ENCODE measurements at places on chromosomes 11 and 22.

DNA sequence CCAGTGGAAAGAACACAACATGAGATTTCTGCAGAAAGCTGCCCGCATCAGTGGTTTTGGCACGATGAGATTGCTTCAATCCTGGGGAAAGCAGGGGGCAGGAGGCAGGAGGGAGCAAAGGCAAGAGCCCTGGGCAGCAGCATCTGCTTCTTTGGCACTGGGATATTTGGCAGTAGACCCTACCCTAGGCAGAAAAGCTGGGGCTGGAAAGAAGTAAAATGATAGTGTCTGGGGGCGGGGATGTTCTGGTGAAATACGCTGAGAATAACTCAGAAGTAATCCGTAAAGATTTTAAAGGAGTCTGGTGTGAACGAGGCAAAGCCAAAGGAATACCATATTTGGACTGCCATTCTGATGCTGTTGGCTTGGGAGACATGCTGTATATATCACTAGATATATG is 62.0 kb downstream of the FAM76B start:
- peak; percentile 94 for DNase-seq

DNA sequence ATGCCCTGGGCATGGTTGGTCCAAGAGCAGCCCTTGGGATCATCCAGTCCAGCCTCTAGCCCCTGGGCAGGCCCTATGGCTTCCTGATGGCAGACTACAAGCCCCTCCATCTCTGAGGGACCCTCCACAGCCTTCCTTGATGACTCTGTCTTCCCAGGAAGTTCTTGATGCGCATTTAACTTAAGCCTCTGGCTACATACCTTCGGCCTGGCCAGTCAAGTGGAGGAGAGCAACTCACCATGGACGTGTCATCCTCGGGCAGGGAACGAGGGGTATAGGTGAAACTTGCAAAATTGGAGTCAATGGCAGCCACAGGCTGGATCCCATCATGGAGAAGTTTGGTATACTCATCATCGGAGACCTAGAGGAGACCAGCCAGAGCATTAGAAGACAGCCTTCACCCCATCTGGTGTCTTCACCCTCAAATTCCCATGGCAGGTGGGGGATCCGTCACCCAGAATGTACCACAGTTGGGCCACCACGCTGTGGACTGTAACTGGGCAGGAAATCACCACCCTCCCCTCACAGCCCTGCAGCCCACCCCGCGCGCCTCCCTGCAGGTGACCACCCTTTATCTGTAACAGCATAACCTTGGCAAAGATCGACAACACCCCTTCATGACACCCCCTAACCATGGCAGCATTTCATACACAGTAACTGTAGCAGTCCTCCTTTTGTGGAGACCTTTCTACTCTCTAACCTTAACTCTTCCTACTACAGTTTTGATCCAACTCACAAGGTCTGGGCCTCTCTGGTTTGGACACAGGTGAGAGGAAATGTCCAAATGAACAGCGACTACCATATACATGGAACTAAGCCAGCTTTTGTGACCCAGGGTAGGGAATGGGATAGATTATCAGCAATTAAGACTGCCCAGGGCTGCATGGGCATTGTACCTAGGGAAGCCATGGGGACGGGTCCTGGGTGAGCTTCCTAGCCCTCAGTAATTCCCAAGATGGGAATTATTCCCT is 91.7 kb downstream of the PDE2A start:
- DNase-seq: no peak

DNA sequence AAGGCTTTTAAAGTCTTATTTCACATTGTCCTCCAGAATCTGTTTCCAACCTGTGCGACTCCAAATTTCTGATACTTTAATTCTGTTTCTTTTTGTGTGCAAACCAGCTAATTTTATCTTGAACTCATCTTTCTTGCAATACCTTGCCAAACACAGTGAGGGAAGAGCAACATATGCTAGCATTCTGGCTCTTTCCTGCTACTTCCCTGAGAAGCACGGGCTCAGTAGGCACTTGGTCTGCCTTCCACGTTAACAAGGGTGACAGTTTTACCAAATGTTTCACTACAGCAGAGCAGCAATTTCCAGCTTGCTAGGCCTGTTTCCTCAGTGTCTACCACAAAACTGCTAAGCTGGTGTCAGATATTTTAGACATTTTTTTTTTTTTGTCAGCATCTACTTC is 405.8 kb downstream of the NTM start:
- no peak for DNase-seq

- no peak for DNase-seq
These were observed 552 bp downstream of the PRR33 start for GRCh38 chr11:1890856-1891830.

GRCh38 chr11:45089251-45089650 is 57.2 kb upstream of the PRDM11 start:
- DNase-seq: peak; percentile 73

DNA sequence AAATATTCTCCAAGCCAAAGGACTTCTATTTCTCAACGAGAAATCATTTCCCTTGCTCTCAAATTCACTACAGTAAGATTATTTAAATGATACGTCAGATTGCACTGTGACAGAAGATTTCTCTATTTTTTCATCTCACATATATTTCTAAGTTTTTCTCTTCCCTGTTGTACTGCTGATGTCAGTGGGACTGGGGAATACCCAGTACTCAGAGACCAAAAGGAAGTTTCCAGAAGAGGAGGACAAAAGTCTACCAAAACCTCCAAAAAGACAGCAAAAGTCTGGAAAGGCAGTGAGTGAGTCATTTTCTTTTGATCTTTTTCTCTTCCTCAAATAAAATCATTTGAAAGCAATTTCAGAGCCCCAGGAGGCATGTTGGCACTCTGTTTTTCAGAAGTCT is 149.8 kb upstream of the PITPNB start:
- DNase-seq: no peak

DNA sequence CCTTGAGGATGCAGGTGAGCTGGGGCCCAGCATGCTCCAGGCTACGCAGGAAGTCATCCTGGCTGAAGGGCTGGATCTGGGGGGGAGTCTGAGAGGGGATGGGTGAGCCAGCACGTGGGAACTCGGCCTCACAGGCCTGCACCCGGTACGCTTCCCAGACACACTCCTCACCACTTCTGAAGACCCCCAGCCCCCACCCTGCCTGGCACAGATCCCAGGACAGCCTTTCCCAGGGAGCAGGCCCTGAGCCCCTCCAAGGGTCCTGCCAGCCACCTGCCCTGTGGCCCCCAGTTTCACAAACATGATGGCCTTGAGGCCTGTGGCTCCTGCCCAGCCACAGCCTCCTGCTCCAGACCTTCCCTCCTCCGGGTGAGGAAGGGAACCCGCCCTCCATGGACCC is 5.6 kb upstream of the PLXNB2 start:
- DNase-seq: no peak

GRCh38 chr11:4551346-4551979 is 6.5 kb downstream of the OR52M1 start:
- no peak for DNase-seq

DNA sequence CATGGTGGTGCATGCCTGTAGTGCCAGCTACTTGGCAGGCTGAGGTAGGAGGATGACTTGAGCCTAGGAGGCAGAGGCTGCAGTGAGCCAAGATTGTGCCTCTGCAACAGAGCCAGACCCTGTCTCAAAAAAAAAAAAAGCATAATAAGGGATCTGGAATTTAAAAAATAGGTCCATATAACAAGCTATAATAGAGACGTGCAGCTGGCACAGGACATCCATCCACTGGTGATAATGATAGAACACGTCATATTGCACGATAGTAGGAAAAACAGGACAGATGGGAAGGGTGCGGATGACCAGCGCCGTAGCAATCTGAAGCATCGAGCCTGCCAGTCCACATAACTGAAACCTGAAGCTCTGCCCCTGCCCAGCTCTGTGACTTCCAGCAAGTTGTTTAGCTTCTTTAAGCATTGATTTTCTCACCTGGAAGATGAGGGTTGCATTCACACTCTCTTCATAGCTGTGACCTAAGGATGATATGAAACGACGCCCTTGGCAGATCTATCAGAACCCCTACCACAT is 60.3 kb upstream of the PRODH start:
- DNase-seq: no peak

- DNase-seq: no peak
These were observed 5.7 kb downstream of the ZP1 start for GRCh38 chr11:60872961-60873524.

DNA sequence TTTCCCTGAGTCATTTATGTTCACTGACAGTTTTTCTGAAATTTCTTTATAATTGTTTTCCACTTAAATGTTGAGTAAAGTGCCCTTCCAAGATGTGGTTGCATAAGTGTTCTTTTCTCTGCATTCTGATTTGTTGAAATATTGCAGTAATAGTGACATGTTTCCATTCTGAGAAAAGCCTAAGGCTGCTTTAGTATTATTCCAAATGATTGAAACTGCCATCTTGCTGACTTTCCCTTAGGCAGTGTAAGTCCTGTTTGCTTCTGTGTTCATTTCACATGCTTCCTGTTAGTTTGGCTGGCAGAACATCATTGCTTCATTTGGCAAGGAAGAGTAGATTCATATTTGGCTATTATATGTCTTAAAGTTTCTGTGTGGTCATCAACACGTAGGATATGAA is 146.5 kb downstream of the ELP4 start:
- DNase-seq: peak; percentile 24

DNA sequence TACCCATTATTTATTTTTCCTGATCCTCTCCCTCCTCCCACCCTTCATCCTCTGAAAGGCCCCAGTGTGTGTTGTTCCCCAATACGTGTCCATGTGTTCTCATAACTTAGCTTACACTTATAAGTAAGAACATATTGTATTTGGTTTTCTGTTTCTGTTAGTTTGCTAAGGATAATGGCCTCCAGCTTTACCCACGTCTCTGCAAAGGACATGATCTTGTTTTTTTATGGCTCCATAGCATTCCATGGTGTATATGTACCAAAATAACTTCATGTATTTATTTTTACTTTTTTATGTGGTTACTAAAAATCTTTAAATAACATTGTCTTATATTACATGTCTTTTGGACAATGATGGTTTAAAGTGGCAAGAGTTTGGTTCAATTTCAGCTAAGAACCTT is 15.2 kb downstream of the PDGFD start:
- no peak for DNase-seq

DNA sequence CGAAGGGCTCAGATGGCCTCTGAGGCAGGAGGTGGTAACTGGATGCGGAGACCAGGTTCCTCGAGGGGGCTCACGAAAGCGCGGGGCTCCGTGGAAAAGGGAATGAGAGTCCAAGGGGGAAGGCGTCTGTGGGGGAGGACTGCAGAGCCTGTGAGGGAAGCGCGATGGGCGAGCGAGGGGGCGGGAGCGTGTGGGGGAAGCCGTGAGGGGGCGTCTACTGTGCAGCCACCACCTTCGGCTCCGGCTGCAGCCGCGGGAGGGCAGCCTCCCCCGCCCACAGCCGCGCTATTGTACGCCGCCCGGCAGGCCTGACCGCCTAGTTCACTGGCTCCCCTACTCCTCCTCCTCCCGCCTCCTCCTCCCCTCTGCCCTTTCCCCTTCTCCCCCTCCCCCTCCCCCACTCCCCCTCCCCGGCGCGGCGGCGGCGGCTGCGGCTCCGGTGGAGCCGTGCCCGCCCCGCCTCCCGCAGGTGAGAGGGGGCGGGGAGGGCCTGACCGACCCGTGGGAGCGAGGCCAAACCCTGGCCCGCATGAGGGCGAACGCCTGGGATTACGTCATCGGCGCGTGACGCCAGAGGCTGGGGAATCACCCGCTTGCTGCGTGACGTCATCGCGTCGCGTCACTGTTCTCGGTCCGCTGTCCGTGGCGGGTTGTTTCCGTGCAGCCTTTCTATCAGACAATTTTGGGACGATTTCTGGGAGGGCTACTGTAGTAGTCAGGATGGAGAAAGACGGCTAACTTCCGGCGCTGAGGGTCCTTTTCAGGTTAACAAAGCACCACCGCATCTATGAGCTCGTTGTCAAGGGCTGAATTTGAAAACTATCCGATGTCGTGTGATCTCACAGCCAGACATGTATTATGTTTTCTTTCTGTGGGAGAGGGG is at the start of gene PAK1:
Gene PAK1, minus strand, starts transcription at position 294 of the 883 bp plus-strand sequence. CDS start 81,574 bp downstream, outside the sequence.
- DNase-seq: peak; percentile 76

GRCh38 chr11:121029153-121029552 is 5.3 kb downstream of the TBCEL start:
- DNase-seq: no peak

DNA sequence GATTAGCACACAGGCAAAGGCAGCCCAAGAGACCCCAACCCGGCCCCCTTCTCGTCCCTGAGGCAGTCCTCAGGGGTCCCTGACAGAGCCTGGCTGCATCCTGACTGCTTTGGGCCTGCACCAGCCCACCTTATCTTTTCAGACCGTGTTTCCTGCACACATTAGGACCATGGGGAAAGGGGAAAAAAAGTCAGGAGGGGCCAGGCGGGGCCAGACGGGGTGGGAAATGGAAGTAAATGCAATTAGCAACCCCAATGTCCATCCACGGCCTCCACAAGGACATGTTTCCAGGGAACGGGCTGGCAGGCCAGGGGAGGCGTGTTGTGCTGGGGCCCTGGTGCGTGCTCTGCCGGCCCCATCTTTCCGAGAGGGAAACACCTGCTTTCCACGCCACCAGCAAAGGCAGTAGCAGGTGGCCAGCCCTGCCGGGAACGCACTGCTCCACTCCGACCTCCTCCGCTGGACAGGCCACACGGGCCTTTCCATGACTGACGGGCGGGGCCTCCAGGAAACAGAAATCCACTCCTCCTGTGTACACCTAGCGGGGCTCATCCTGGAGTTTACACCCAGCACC is 7.4 kb downstream of the EHD1 start:
- DNase-seq: no peak

DNA sequence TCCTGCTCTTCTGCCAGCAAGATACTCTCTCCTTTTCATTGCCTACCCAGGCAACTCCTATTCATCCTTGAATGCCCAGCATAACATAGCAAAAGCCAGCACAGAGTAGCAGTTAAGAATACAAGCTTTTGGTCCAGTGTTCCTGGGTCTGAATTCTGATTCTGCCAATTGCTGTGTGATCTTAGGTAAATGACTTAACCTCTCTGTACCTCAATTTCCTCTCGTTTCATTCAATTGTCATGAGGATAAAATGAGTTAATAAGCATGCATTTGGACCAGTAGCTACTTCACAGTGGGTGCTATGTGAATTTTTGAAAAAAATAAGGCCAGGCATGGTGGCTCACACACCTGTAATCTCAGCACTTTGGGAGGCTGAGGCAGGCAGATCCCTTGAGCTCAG is 346.0 kb downstream of the BUD13 start:
- DNase-seq: no peak

DNA sequence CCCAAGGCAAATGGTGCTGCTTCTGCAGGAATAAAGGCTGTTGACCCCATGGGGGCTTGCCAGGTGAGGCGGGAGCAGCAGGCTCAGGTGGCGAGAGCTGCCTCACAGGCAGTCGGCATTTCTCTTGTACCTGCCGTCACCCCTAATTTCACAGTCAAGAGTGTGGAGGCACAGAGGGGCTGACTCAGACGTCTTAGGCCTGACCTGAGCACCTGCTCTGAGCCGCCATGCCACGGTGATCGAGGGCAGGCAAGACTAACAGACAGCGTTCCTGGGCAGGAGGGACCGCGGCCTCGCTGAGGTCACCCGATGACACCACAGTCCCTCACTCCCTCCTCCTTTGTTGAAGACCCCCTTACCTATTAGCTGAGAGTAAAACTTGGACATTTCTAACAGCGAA is 5.2 kb downstream of the ALG12 start:
- DNase-seq: no peak

- no peak for DNase-seq
These were observed 8.0 kb downstream of the RAB6A start for GRCh38 chr11:73752903-73753302.
